ENCODE measurements at places on chromosomes 12 and 14.

GRCh38 chr12:80381121-80381520 is 62.9 kb upstream of the PTPRQ start:
- H3K27me3 ChIP-seq: no peaks in the 10 kb centered on the region
- no peak overlapping the region for H3K4me3 ChIP-seq
- H3K4me1 ChIP-seq: no peaks in the 10 kb centered on the region
- no peak overlapping the region for H3K27ac ChIP-seq
- no peak for DNase-seq
- H3K36me3 ChIP-seq: no peaks in the 10 kb centered on the region

GRCh38 chr12:2834581-2835491 is at the start of gene NRIP2:
Gene NRIP2 (minus strand): TSS chr12:2835035. CDS start chr12:2834983, 52 bp downstream.
- H3K27me3 ChIP-seq: peaks cover 6% of the 10 kb centered on the region
- no peak for DNase-seq
- H3K4me3 ChIP-seq: peak within 1 kb of the TSS; percentile 53
- H3K27ac ChIP-seq: peak within 1 kb of the TSS; percentile 41
- H3K4me1 ChIP-seq: peaks cover 15% of the 10 kb centered on the region

DNA sequence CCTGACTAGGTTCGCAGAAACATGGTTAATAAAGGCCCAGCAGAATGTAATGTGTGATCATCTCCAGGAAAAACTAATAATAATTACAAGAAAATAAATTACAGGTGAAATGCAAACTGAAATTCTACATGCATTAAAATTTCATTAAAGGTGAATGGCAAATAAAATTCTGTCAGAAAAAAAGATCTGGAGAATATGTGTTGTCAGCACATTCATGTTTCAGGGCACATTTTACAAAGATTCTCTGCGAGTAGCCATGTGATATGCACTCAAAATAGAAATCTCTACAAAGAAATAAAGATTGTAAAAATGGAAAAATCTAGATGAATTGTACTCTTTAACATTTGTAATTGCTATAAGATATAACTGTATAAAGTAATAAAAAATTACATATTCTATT is 765.2 kb downstream of the TMEM121 start:
- H3K27ac ChIP-seq: no peak overlapping the region
- H3K36me3 ChIP-seq: no peaks in the 10 kb centered on the region
- H3K4me1 ChIP-seq: no peaks in the 10 kb centered on the region

- H3K36me3 ChIP-seq: no peaks in the 10 kb centered on the region
- no peaks in the 10 kb centered on the region for H3K4me1 ChIP-seq
- DNase-seq: no peak
- no peak overlapping the region for H3K4me3 ChIP-seq
- no peaks in the 10 kb centered on the region for H3K27me3 ChIP-seq
These were observed 527.7 kb downstream of the RPS29 start for GRCh38 chr14:49058511-49058910.

GRCh38 chr14:70879448-70879847 is 27.8 kb upstream of the PCNX1 start:
- H3K4me3 ChIP-seq: no peak overlapping the region
- H3K4me1 ChIP-seq: peaks cover 32% of the 10 kb centered on the region
- H3K36me3 ChIP-seq: peaks cover 3% of the 10 kb centered on the region
- no peak for DNase-seq
- no peaks in the 10 kb centered on the region for H3K27me3 ChIP-seq
- H3K27ac ChIP-seq: no peak overlapping the region

DNA sequence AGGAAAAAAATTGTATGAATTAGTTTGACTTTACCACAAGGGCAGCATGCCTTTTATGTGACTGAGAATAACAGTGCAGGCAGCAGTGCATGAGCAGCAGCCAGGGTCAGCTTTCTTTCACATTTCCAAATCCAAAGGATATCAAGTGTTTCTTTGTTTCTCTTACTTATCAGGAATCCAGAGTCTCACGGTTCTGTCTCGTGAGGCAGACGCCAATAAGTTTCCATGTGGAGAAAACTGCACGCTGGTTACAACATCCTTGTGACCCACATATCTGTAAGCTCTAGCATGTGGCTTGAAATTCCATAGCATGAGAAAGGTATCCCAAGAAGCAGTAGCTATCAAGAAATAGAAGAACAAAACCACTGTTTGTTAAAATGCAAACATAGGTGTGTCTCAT is 27.6 kb downstream of the GALNT4 start:
- DNase-seq: no peak
- peaks cover 11% of the 10 kb centered on the region for H3K36me3 ChIP-seq
- no peaks in the 10 kb centered on the region for H3K27me3 ChIP-seq
- no peak overlapping the region for H3K27ac ChIP-seq
- peaks cover 28% of the 10 kb centered on the region for H3K4me1 ChIP-seq

GRCh38 chr12:123336530-123336929 is 28.1 kb downstream of the SBNO1 start:
- no peaks in the 10 kb centered on the region for H3K27me3 ChIP-seq
- peak overlapping the region; percentile 81 for H3K27ac ChIP-seq
- H3K4me1 ChIP-seq: peaks cover 20% of the 10 kb centered on the region
- DNase-seq: no peak

GRCh38 chr14:84085493-84085892 is 1444.5 kb upstream of the FLRT2 start:
- H3K4me3 ChIP-seq: no peak overlapping the region
- no peak overlapping the region for H3K27ac ChIP-seq
- no peaks in the 10 kb centered on the region for H3K4me1 ChIP-seq

GRCh38 chr14:31138301-31138700 is 69.3 kb downstream of the HECTD1 start:
- DNase-seq: no peak
- H3K27me3 ChIP-seq: no peaks in the 10 kb centered on the region
- H3K4me1 ChIP-seq: peaks cover 2% of the 10 kb centered on the region
- H3K36me3 ChIP-seq: peaks cover 6% of the 10 kb centered on the region
- no peak overlapping the region for H3K4me3 ChIP-seq

DNA sequence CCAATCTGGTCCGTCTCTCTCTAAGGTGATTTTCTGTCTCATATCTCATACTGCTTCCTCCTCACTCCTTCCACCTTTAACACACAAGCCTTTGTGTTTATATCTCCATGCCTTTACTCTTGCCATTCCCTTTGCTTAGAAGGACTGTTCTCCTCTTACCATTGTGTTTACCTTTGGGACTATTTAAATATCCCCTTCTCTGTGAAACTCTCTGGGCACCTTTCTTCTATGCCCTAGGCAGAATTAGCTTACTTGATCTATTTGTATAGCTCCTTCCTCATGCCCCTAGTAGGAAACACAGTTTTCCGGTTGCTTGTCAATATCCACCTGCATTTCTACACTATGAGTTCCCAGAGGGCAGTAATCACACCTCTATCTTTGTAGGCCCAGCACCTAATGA is 3.9 kb upstream of the AMHR2 start:
- DNase-seq: no peak
- peaks cover 24% of the 10 kb centered on the region for H3K4me1 ChIP-seq
- H3K36me3 ChIP-seq: no peaks in the 10 kb centered on the region
- no peak overlapping the region for H3K4me3 ChIP-seq
- no peaks in the 10 kb centered on the region for H3K27me3 ChIP-seq

DNA sequence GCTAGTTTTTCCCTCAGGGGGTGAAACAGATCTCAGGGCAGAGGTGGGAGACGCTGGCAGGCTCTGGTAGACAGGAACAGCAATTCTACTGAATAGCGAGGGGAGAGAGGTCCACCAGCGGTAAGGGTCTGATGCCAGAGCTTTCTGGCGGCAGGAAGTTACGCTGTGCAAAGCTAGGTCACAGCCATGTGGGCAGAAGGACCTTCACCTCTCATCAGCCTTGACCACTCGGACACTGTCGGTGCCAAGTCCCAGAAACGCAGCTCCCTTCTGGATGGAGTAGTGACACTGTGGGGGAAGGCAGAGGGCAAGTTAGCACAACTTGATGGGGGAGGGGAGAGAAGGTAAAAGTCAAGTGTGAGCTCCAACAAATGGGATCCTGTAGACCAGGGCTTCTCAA is 10.3 kb upstream of the ZNF740 start:
- DNase-seq: no peak

- peaks cover 4% of the 10 kb centered on the region for H3K4me1 ChIP-seq
- no peak overlapping the region for H3K27ac ChIP-seq
- peaks cover 4% of the 10 kb centered on the region for H3K36me3 ChIP-seq
- no peaks in the 10 kb centered on the region for H3K27me3 ChIP-seq
- H3K4me3 ChIP-seq: no peak overlapping the region
These were observed 36.2 kb upstream of the KCNH3 start for GRCh38 chr12:49502590-49502989.

DNA sequence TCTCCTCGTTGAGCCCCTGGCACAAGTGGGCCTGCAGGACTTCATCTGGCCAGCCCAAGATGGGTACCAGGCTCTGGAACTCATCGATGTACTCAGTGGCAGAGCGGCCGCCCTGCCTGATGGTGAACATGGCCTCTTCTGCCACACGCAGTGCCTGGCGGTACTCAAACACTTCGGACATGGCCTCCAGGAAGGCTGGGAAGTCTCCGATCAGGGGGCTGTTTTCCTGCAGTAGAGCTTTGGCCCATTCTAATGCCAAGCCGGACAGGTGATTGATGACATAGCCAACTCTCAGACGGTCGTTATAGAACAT is 19.8 kb downstream of the RTL1 start:
- no peak for DNase-seq
- H3K4me1 ChIP-seq: no peaks in the 10 kb centered on the region
- no peak overlapping the region for H3K4me3 ChIP-seq
- no peak overlapping the region for H3K27ac ChIP-seq
- peaks cover 2% of the 10 kb centered on the region for H3K36me3 ChIP-seq
